ENCODE measurements at places on chromosomes 5 and 9.

DNA sequence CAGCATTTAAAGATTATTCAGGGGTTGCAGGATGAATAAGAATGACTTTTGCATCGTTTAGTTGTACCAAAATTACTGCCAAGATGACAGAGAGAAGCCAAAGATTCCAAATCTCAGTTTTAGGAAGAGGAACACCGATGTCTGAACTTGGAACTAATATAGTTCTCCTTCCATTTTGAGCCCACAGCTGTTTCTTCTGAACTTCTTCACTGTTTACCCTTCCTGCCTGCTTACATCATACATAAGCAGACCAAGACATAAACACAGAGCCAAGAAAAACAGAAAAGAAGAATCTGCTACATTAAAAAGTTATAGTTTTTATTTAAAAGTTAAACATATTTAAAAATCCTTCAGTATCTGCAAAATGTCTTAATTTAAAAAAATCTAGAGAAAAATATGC lies 146.9 kb upstream of the RAPGEF1 start:
- DNase-seq, result no peak

DNA sequence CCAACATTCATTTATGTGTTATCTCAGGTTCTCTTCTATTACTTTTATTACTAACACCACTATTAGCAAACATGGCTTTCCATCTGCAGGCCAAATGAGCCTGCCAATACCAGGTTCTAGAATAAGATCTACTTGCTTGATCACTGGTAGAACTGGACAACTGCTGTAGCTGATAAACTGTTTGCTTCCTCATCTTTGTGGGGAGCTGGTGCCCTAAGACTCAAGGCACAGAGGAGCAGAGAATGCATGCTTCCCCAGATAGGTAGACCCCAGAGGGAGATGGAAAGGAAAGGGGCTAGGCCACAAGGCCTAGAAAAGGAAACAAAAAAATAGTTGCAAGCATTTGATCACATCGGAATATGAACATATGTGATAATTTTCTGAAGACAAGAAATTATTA lies 30.7 kb upstream of the AUH start:
- DNase-seq, result no peak

GRCh38 chr9:108113596-108113995 lies 624.0 kb upstream of the KLF4 start:
- no peak for DNase-seq

DNA sequence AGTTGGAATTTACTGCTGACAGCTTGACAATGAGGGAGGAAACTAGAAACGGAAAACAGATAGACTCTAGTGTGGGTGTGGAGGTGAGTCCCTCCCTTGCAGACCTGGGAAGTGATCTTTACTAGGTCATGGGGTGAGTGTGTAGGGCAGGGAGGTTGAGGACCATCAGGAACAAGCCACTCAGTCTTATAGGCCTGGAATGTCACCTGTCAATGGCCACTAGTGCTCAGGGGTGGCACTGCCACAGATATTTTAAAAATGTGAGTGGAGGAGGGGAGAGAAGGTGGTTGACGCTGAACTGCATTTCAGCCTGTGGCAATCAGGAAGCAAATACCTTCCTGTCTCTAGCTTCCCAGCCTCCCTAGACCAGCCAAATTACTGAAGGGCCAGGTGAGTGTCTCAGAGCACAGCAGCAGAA lies 9.0 kb downstream of the OR2S2 start:
- DNase-seq, result no peak

DNA sequence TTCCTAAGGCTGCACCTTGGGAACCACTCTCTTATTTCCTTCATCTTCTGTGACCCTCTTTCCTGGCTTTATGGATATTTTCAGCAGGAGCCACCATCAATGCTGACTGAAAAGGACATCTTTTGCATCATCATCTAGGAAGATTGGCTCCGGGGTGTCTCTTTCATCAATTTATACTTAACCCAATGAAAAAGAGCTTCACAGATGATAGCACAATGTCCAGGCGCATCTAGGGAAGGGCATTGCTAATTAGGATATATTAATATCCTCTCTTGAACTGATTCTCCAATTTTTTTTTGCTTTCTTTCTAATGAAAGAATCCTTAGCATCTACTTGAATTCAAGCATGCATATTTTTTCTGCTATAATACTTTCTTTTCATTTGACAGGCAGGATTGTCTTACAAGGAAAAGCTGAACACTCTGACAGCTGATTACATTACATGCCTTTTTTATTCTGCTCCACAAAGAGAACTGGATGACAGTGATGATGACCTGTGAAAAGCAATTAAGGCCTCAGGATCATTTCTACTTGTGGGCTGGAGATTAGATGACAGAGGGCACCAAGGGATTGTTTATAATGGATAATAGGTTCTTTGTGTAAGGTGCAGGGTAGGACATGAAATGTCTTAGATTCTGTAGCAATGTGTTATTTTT lies 60.2 kb downstream of the PCSK1 start:
- no peak for DNase-seq

GRCh38 chr9:120183615-120184014 lies 396.4 kb downstream of the CDK5RAP2 start:
- no peak for DNase-seq

DNA sequence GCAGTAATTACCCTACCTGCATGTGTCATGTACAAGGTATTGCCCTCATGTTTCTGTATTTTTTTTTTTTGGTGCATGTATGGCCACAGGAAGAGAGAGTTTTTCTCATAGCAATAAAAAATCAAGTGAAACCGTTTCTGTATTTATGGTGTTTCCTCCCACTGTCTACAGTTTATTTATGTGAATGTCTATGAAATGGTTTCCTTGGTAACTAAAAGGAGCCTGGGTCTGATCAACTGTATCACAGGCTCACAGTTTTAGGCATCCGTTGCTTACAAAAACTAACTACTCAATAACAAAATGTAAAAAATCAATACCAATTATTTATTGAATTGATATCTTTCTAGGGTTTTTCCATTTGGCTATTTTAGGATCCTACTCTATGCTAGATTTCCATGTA lies 464.4 kb downstream of the TAF11L14 start:
- DNase-seq, result no peak

- no peak for DNase-seq
Observed at GRCh38 chr9:69502671-69503301, 169.4 kb downstream of the APBA1 start.

- no peak for DNase-seq
Observed at GRCh38 chr5:83547889-83548288, 76.3 kb downstream of the VCAN start.

- DNase-seq, result no peak
Observed at GRCh38 chr5:33476992-33477391, 36.2 kb downstream of the TARS1 start.

DNA sequence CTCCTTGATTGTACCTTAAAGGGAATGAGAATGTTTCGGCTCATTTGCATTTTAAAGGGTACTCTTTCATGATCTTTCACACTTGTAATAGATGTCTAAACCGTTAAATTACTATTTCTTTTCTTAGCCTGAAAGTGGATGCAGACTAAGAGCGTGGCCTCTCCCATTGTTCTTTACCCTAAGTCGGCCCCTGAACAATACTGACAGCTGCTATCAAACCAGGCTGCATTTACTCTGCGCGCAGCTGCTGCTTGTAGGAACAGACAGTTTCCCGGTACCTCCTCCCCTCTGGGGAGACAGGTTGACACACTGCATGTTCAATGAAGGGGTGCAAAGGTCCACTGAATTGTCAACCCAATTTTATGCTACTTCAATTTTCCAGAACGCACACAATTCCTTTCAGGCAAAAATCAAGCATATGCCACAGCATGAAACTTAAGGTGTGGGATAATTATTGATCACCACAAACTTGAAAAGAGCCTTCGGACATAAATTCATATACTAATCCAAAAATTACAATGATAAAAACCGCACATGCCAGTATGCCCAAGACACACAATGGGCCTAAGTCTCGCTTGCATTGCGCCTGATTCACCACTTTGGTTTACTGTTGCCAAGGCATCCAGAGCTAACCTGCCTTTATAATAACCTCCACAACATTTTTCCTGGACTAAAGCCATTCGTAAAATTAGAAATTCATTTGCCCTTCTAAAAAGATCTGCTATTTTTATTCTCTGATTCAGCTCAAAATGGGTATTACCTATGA lies 39.7 kb downstream of the TLE1 start:
- DNase-seq, result no peak

DNA sequence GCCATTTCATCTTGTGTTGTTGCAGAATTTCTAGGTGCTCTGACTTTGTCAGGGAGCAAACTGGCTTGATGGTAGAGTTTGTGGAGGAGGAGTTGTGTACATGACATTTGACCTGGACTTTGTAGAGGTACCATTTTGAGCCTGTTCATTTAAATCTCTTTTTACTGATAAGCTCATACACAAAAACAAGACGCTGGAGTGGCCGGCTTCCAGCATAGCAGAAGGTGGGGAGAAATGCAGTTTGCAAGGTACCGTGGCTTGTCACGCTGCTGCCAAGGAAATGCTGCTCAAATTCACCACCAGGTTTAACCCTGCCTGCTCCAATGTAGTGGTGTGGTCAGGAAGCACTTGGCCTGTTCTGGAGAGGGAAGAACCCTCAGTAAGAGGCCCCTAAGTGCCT lies 18.9 kb upstream of the IQGAP2 start:
- DNase-seq, result no peak

DNA sequence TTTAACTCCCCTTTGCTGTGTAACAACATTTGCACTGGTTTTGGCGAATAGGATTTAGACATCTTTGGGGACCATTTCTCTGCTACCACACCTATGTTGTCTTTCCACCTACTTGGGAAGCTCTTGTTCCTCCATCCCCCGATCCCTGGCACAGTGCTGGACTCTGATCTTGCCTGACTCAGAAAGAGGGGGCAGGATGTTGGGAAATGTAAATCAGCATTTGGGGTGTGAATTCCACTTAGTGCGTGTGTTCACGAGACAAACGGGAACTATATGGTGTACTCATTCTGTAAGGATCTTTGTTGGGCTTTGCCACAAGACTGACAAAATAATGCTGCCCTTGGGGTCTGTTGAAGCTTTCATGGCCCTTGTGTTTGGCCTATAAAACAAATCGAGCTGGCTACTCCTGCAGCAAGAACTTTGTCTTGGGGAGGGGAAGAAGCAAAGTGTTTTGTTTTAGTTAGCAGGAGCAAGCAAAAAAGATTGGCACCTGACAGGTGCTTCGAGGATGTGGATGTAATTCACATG lies 18.5 kb downstream of the TMEM268 start:
- no peak for DNase-seq

DNA sequence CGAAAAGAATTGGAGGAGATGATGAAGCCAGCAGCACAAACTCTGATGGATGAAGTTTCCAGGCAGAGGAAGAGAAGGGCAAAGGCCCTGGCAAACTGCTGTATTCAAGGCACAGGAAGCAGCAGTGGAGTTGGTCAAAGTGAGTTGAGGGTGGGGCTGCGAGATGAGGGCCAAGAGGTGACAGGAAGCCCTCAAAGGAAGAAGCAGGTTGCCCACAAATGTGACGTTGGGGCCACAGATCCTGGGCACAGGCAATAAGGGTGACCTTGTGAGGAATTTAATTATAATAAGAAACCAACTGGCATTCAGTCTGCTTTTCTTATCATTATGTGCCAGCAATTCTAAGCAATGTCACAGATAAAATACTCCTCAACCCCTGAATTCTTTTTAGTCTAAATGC lies 261.8 kb downstream of the CTNND2 start:
- DNase-seq, result peak; percentile 8

GRCh38 chr5:123571927-123572326 lies 60.0 kb downstream of the CSNK1G3 start:
- DNase-seq, result no peak

GRCh38 chr5:77791926-77792325 lies 15.8 kb upstream of the TBCA start:
- no peak for DNase-seq

DNA sequence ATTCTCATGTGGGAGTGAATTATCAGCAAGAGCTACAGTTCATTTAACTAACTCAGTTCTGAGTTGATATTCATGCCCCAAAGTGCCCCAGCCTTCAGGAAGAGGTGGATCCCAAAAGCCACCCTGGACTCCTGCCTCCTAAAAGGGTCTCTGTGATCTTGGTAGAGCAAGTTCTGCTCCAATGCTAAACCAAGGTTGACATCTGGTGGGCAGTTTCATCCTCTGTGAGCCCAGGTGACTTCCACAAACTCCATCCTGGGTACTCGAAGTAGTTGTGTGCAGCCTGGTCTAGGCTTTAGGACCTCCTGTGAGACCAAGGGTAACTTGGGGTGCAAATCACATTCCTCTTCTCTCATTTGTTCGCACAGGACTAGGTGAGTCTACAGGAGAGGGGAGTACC lies 816.8 kb downstream of the MTRR start:
- no peak for DNase-seq

DNA sequence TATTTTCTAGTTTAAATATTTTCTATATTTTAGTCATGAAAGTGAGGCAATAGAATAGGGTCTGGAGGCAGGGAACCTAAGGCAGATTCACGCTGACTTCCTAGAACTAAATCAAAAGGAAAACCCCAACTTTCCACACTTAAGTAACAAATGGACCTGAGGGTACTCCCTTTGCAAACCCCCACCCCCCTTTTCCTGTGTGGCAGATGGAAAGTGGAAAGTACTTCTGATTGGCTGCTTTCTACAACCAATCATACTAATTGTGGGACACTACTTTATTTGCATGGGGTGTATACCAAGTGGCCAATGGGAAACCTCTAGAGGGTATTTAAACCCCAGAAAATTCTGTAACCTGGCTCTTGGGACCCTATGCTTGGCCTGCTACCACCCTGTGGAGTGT lies 4.8 kb upstream of the CENPH start:
- DNase-seq, result no peak

DNA sequence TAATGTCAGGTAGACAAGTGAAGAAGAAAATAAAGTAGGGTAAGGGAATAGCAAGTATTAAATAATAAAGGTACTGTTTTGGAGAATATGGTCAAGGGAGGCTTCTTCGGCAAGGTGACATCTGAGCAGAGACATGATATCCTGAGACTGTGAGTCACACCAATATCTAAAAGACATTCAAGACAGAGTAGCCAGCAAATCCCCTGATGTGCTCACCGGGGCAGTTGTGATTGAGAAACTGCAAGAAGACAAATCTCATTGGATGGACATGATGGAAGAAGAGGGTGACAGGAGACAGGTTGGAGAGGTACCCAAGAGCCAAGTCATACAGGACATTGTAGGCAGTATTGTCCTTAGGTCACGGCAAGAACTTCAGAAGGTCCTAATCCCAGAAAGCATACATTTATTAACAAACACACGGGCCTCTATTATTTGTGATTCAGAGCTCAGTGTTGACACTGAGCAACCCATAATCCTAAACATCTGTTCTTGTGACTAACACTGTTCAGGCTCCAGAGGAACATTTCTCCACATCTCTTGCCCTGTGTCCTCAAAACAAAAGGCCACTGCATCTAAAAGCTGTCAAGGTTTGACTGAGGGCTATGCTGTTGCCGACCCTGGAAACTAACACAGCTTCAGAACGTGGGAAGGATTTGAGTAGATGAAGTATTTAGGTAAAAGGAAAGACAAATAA lies 258.7 kb upstream of the CLINT1 start:
- DNase-seq, result no peak

Data from stimulated activated CD8-positive, alpha-beta memory T cell treated with anti-CD3 and anti-CD28 coated beads, Interleukin-7, amount 100 ng/mL, for 4 hours (primary cell).